SK-N-MC (cell line): ENCODE measurements at places on chromosomes 4 and X.
A peak's percentile ranks its signal among the peaks of the same experiment; 100 is the strongest.

GRCh38 chr4:109803924-109804571, 2.2 kb upstream of the CFI start:
- no peak for DNase-seq

DNA sequence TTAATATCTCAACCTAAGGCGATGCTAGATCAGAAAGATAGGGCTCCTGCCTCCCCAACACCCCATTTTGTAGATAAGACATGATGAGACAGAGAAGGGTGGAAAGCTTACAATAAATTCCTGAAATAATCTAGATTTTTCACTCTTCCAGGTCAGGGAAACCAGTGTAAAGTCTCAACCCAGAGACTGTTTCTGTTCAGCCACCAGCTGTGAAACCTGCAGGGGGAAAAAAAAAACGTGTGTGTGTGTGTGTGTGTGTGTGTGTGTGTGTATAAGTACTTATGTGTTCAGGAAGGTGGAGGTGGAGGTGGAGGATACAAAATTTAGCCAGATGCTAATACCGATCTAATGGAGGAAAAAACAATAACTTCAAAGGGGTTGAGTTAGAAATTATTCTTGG, 773 bp upstream of the ITM2A start:
- no peak for DNase-seq

GRCh38 chr4:162938738-162939485, 227.8 kb downstream of the NAF1 start:
- peak; percentile 44 for DNase-seq

GRCh38 chr4:155033604-155034003, 174.8 kb upstream of the NPY2R start:
- DNase-seq: no peak

DNA sequence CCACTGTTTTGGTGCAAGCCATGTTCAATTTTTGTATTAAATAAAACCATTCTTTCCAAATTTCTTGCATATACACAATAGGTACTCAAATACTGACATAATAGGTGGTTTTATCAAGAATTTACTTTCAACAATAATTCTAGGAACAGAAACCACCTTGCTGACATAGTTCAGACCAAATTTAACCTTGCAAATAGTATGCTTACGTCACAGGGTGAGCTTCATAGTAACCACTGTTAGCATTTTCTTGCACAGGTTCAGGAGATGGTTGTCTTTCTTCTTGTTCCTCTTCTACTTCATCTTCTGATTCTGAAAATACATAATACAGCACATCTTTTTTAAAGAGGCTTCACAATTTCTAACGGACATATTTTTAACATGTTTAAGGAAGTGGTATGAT, 17.6 kb downstream of the G3BP2 start:
- DNase-seq: no peak

DNA sequence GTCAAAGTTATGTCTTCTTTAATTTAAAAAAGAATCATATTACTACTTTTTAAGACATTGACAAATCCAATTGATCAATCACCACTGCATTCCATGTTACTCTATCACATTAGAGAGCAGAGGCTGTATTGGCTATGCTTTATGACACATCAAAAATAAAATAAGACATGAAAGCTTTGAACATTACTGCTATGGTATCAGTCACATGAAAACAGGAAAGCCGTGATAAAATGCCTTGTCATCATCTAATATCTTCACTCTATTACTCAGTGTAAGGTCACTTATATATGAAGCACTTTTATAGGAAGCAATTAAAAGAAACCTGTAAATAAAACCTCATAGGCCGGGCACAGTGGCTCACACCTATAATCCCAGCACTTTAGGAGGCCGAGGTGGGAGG, 27.7 kb upstream of the CEP135 start:
- DNase-seq: no peak

GRCh38 chr4:155140889-155141288, 67.5 kb upstream of the NPY2R start:
- no peak for DNase-seq

- DNase-seq: no peak
These were observed 112.2 kb upstream of the MAP3K15 start for GRCh38 chrX:19627533-19627932.

DNA sequence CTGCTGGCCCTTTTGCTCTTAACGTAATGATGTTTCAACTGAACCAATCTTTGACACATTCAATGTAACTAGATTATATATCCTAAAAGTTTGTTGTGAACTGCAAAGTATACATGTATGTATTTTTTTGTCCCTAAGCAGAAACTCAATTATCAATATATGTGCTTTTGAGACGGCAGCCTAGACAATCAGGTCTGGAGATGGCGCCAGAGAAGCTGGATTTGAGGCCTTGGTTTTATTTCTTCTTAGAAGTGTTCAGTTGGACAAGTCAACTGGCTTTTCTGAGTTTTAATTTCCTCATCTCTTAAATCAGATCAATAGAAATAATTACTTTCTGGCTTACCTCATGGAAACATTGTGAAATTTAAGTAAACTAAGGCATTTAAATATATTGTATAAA, 62.5 kb downstream of the DCAF8L1 start:
- DNase-seq: no peak

- DNase-seq: no peak
These were observed 167.3 kb downstream of the SLIT2 start for GRCh38 chr4:20418861-20419451.

DNA sequence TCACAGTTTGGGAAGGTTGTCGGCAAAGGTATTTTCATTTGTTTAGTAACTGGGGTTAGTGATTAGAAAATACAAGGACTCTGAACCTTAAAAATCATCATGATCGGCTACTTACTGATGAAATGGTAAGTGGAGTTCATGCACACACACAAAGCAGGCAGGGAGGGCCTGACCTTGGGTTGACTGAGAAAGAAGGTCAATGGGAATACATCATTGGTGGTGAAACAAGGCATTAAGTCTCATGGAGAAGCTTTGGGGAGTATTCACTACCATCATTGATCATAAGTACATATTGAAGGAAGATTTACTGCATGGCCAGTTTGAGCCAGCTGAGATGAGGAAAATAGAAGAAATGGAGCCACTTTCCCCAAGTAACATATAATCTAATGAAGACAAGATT, 74.4 kb downstream of the LUZP4 start:
- no peak for DNase-seq

DNA sequence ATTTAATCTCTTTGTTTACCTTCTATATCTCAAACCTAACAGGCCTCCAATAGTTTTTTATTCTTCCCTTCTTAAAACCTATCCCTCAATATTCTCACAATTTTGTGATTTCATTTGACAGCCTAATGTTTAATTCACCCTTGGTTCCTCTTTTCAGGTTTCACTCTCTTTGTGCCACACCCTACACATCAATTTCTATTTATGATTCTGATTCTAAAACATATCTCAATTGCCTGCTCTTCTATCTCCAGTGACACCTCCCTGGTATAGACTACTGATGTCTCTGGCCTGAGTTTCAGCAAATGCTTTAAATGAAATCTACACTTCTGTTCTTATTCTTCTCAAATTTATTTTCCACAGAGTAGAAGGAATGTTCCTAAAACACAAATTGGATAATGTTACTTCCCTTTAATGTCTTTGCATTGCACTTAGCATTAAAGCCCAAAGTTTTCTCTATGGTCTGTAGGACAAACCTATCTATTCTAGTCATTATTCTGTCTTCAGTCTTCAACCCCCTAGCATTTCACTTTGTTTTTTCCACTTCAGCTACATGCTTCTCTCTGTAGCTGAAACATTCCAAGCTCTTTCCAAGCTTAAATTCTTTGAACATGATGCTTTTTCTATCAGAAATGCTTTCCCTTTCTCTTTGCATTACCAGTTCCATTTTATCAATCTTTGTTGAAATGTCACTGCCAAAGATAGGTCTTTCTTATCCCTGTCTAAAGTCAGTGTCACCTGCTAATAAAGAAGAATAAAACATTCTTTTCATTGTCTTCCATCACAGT, 622.0 kb downstream of the CENPC start:
- no peak for DNase-seq

DNA sequence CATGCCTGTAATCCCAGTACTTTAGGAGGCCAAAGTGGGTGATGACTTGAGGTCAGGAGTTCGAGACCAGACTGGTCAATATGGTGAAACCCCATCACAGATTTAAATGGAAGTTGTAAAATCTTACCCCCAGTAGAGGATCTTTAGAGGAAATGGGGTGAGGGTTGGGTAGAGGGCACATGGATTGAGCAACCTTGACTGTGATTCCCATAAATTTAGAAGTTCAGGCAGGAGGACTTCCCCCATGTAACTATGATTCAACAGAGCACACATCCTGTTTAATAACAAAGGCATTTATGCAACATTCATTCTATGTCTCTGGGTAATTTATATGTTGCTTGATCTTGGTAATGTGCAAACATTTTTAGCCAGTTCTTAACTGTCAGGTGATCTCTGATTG, 143.1 kb downstream of the RBM47 start:
- no peak for DNase-seq

DNA sequence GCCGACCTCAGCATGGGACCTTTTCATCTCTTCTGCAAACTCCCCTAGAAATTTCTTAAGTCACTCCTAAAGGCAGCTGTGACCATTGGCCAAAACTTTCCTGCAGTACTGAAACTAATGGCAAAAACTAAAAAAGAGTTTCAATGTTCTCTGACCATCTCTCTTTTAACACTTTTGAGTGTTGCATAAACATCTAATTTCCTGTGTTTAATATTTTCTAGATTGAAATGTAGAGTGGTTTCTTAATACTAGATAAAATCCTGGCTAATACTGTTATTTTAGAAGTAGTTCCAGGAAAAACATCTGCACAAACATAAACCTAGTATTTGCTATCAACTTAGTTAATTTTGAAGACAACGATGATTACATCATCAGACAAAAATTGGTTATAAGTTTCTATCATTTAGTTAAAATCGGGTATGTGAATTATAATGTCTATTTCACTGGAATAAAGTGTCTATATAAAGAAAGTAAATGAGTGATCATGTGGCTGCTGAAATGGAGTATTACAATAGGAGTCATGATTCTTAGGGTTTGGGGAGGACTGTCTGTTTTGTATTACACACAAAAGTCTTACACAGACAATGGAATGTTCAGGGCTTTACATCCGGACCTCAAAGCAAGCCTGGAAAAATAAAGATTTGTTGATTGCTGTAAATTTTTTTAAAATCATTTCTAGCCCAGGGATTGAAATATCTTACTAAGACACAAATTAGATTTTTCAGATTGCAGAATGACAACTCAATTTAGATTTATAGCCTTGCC, 1323.4 kb downstream of the C4orf33 start:
- no peak for DNase-seq

DNA sequence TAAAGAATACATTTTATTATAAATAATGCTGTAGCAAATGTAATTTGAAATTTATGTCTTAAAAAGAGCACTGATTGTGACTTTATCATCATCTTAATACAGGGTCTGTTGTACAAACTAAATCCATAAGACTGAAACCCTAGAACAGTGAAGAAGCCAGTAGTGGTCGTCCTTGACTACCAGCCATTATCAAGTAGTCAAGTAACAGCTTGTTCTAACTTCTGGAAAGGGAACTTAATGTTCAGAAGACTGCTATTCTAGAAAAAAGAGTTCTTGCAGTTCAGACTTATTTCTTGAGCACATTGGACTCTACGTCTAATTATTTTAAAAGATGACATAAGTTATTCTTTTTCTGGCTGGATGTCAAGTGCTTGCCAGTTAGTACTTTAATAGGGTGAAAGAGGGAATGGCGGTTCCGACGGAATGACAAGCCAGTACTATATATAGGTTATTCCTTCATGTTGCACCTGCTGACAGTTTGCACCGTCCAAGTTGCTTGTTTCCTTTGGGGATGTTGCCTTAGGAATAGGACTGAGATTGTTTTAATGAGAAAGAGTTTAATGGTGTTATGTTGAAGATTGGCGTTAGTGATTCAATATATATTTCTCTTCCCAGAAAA, 109.9 kb downstream of the RAPGEF2 start:
- no peak for DNase-seq

DNA sequence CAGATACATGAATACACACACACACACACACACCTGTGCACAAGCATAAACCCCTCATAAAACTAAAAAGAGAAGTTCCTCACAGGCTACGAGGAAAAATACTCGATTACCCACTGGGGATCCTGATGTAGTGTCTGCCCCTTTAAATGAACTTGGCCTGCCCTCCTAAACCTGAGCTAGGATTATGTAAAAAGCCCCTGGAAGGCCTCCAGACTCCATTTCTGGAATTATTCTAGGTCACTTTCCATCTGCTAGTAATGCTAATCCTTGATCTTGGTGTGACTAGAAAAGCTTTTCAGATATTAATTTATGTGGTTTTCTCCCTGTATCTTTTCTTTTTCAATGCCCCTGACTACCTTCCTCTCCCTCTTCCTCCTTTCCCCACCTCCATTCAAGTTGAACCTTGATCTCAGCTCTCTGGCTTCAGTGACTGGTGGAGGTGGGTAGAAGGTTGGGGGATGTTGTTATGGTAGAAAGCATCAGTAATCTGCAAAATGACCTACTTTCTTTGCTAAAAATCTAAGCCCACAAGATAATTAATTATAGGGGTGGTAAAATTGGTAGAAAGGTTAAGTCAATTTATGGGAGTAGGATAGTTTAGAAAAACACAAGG, 25.5 kb upstream of the ZNF330 start:
- DNase-seq: no peak

DNA sequence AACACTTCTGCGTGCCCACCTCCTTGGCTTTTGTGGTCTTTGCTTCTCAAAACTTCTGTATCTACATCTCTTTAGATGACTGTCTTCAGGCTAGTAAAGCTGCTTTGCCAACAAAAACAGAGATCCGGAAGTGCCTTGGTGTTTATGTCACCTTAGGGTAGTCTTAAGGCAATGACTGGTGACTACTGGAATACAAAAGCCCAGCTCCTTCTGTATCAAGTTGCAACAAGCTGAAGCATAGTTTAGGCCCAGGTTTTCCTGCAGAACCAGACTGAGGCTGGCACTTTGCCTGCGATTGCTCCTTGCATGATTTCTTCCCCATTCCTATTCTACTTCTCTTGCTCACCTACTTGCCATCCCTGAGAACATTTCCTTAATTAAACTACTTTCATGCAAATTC, 333.8 kb downstream of the DMD start:
- no peak for DNase-seq

- DNase-seq: no peak
These were observed 45.4 kb downstream of the SMARCAD1 start for GRCh38 chr4:94253036-94253435.

DNA sequence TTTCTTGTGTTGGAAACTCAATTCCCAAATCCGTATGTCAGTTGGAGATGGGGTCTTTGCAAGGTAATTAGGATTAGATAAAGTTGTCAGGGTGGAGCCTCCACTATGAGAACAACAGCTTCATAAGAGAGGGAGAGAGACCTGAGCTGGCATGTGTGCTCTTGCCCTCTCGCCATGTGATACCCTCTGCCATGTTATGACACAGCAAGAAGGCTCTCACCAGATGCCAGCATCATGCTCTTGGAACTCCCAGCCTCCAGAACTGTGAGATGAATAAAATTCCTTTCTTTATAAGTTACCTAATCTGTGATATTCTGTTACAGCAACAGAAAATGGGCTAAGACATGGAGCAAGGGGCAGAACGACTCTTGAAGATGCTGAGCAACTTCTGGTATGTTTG, 201.9 kb upstream of the BOD1L1 start:
- DNase-seq: no peak

DNA sequence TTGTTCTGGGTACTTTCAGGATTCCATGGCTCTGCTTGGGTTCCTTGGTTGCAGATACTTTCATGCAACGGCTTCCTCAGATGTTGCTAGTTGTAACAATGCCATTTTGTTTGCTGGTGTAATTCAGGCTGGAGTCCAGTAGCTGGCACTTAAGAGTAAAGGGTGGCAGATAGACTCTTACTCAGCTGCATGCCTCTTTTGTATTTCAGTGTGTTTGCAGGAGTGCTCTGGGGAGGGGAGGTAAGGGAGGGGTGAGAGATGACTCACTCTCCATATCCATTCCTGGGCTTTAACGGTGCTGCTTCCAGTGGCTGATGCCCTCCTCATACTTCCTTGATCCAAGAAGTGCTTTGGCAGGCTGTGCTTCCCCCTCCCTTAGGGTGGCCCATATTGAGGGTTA, 155.2 kb downstream of the ZNF330 start:
- DNase-seq: no peak
